Brain pericyte (primary cell): ENCODE measurements at places on chromosomes 11 and 22.

- no peak for DNase-seq
Measured at GRCh38 chr22:37925330-37925729, 19.2 kb downstream of the MICALL1 start.

DNA sequence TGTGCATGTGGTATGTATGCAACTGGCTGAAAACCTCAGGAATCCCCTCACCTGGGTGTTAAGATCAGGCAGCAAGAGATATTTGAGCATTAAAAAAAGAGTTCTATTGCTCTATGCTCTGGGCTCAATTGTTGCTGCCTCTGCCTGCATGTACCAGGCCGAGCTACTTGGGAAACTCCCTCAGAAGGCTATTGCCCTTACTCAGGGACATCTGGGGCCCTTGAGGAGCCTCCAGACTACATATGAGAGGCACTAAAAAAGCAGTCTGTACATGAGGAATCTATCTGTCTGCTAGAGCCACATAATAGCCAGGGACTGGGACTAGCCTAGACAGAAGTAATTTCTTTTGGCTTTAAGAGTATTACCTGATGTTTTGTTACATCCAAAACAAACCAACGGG, 120.1 kb downstream of the SWAP70 start:
- DNase-seq, result no peak

GRCh38 chr22:38675833-38676232, 5.9 kb upstream of the TOMM22 start:
- no peak for DNase-seq

DNA sequence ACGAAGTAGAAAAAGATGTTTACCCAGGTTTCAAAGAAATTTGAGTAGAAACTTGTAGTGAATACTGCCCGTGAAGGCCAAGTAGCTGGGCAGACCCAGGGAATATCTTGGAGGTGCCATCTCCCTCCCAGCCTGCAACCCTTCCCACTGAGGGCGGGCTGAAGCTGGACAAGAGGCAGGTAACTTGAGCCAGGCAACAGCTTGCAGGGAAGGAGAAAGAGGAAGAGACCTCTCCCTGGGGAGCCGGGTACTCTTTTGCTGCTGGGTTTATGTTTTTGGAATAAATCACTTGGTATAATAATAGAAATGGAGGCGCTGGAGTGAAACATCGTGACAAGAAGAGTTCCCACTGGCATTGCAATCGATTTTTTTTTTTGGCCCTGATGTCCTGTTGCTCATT, 49.4 kb upstream of the JAM3 start:
- DNase-seq, result no peak

DNA sequence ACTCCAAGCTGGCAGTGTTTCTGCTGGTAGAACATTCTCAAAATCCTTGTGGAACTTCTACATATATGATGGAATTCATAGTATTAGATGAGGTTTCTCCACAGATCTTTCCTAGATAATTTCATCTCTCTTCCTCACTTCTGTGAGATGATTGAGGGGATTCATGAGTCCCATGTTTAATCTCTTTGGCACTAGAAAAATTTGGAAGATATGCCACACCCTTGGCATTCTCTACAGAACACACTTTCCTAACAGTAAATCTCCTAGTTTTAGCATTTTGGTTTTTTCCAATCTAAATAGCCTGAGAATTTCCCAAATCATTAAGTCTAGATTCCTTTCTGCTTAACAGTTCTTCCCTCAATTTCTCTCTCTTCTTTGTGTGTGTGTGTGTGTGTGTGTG, 35.3 kb downstream of the MED15 start:
- no peak for DNase-seq

- DNase-seq, result no peak
Measured at GRCh38 chr11:66845876-66846212, 2.6 kb downstream of the RCE1 start.

- DNase-seq, result peak; percentile 87
Measured at GRCh38 chr11:43830928-43831440, 49.6 kb upstream of the ALKBH3 start.

GRCh38 chr11:889687-890475, 20.7 kb downstream of the CHID1 start:
- no peak for DNase-seq

DNA sequence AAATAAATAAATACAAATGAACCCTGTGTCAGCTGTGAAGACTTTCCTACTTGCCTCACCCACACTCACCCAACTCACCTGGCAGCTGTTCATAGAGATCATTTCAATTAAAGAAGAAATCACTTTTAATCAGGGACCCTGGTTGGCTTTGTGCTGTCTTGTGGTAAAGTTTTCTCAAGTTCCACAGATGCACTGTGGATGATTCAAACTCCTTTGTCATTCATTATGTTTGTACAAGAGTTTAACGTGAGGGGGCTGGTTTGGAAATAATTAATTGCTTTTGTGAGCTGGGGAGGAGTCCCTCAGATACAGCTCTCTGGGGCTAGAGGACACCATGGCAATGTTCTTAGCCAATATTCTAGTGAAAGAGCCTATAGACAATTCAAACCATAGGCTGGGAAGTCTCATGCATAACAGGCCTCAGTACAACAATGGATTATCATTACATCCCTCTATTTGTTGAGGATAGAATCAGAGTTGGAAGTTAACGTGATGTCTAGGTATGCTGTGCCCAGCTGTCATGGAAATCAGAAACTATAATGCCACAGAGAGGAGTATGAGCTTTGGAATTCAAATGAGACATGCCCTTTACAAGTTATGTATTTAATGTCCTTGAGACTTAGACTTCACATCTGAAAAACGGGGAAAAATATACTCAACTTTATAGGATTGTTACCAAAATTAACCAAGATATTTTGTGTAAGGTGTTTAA, 698.5 kb downstream of the KCNA4 start:
- DNase-seq, result no peak

DNA sequence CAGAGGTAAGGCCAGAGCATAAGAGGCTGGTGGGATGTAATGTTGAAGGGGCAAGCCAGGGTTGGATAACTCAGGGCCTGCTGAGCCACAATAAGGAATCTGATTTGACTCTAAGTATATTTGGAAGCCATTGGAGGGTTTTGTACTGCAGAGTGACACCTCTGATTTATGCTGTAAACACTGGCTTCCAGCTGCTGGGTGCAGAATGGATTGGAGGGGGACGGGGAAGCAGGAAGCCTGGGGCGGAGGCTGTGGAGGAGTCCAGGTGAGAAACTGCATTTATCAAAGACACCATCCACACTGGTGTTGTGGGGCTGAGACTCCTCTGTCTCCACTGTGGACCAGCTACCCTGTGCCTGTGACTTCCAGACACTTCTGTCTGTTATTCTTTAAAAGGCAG, 26.8 kb downstream of the MIAT start:
- DNase-seq, result no peak

DNA sequence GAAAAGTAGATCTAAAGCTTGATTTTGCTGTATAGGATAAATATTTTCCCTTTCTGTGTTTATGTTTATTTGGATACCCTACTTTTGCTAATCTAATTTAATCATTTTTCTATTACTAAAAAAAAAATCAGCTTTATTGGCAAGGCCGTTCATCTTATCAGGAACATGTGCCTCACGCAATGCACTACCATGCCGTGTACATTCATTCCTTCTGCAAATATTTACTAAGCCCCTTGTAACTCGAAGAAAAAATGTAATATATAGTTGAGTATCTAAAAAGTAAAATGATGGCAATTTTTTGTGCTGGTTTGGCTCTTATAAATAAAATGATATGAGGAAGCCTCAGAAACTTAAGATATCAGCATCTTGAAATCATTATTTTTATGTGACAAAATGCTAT, 8.9 kb downstream of the UVRAG start:
- no peak for DNase-seq

DNA sequence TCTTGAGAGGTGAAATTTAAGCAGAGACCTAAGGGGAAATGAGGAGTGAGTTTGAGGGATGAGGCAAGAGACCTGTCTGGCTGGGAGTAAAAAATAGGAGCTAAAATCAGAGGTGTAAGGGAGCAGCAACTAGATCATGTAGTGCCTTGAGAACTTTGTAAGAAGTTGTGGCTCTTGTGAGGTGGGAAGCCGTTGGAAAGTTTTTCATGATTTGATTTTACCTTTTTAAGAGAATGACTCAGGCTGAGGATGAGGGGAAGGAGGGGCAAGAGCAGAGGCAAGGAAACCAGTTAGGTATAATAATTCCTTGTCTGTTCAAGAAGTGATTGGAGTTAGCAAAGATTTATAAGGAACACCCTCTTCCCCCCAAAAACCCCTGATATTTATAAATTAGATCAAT, 25.8 kb downstream of the QSER1 start:
- no peak for DNase-seq
